H1 (cell line): ENCODE measurements at places on chromosomes 1 and 21.

GRCh38 chr21:41381731-41382130 lies 19.9 kb downstream of the MX2 start:
- no peak for DNase-seq

DNA sequence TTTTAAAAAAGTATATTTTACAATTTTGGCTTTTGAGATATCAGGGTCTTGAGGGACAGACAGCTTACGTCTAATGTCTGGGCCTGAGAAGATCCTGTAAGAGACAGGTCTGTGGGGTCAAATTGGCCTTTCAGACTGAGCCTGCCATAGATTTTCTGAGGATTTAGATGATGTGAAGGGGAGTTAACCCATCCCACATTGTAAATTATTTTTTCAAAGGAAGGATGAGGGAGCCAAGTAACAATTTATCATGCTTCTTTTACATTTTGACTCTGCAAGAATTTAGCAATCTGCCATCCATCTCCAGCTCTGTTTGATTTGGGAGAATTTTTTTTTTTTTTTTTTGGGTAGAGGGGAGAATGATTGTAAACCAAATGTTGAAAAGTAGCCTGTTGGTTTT lies 160.9 kb downstream of the ROR1 start:
- no peak for DNase-seq

DNA sequence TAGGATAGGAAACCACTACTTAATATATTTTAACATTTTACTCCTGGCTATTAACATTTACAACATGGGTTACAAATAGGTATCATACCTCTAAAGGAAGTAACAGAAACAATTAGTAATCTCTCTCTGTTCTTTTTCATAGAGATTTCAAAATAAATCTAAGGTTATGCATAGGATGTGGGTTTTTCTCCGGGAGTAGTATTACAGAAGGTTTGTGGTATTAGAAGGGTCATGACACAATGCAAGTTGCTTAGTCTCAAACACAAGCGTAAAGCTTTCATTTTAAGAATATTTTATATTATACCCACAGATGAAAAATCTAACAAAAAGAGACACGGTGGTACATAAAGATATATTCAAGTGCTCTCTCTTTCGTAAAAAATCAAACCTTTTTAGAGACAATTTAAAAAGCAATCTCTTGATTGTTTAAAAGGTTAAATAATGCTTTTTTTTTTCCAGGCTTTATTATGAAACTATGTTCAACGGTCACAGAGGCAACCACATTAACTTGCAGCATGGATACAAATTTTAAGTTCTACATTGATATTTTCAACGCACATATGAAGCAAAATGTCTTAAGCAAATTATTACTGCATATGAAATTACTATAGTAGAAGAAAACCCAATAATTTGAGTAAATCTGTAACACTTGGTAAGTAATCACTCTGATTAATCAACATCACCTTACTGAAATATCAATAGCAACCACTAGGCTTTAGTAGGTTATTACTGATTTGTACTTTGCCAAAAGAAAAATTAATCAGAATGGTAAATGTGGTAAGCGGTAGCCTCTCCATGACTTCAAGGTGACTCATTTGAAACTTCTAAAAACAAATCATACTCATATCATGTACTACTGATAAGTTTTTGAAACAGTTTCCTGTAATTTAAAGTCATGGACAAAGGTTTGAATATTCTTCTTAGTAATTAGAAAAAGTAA lies 97.4 kb upstream of the GFI1 start:
- no peak for DNase-seq

DNA sequence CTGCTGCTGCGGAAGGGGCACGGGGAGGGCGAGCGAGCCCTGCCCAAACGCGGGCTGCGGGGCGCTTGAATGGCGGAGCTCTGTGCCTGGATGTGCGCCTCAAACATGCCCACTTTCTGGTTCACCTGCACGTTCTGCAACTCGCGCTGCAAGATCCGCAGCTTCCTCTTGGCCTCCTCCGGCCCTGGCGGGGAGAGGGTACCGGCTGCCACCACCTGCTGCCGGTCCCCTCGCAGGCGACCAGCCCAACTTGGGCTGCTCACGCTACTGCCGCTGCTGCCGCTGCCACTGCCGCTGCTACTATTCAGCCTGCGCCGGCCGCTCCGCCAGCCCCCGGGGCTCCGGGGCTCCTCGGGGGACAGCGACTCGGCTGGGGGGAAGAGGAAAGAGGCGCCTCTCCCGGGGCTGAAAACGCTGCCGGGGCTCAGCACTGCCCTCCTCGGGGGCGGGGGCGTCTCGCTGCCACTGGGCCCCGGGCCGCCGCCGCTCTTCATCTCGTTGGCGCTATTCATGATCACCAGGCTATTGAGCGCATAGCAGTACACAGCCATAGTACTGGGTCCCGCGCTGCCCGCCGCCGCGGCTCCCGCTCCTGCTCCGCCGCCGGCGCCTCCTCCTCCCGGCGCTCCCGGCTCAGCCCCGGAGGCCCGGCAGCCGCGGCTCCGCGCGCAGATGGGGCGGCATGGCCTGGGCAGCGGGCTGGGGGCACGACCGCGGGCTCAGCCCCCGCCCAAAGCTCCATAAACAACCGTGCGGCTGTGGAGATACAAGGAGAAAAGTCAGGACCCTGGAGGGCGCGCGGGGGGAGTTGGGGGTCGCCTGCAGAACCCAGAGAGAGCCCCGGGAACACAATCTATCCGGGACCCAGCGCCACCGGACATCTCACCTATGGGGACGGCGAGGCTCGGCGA lies 1.9 kb downstream of the ITPKB start:
- peak; percentile 71 for DNase-seq

- DNase-seq, result no peak
Observed at GRCh38 chr21:25537174-25537573, 70.1 kb downstream of the MRPL39 start.

DNA sequence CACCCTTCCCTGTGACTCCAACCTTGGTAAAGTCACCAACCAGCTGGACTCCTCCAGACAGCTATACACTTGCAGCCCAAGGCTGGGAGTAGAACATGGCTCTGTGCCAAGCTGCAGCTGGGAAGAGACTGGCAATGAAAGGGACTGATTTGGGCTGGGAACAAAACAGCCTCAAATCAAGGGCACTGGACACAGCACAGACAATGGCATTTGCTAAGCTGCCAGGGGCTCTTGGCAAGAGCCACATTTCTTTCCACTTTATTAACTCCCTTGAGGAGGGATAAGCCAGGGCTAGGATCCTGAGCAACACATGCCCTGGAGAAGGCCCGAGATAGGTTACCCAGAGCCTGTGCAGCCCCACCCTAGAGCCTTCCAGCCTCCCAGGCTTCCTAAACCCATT lies 12.0 kb downstream of the SYT11 start:
- no peak for DNase-seq
